ENCODE measurements at places on chromosomes 7 and 10.

DNA sequence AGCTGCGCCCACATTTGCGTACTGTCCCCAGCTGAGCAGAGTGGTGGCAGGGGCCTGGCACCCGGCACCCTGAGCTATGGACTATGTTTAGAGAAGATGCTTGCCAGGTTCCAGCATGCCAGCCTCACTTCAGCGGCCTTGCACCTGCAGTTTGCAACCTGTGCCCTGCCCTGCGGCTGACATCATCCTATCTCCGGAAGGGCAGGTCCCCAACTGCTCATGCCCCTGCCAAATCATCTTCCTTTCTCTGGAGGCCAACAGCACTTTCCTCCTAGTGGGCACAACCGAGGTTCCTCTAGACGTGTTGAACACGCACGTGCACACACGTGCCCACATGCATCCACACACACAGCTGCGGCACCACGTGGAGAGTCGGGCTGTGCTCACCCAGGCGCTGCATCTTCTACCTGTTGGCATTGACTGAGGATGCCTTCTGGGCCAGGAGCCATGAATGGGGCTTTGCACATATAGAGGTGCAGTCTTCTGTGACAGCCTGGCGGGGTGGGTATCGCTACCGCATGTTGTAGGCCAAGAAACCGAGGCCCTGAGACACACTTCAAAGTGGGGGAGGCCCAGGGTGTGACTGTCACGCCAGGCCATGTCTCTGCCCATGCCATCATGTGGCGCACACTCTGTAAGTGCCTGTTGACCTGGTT, 24.5 kb downstream of the CNPY1 start:
- no peak for ATAC-seq

GRCh38 chr10:69426376-69426727, 9.6 kb upstream of the TACR2 start:
- ATAC-seq = no peak

- no peak for ATAC-seq
Observed at GRCh38 chr7:70669854-70670253, 462.1 kb upstream of the GALNT17 start.

DNA sequence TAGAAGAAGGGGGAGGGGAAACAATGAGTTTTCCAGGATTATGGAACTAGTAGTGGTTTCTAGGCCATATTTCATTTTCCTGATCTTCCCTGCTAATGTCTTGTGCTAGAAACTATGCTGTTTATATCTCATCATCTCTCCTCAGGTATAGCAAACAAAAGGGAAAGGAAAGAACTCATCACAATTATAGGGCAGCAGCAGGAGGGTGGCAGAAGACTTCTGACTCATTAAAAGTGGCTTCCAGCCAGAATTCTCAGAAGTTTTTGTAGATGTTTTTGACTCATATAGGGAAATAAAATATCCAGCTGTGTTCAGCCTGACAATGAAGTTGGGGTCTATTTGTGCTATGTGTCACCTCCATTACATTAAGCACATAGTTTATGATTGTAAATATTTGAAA, 6.5 kb downstream of the AHR start:
- peak; percentile 80 for ATAC-seq

DNA sequence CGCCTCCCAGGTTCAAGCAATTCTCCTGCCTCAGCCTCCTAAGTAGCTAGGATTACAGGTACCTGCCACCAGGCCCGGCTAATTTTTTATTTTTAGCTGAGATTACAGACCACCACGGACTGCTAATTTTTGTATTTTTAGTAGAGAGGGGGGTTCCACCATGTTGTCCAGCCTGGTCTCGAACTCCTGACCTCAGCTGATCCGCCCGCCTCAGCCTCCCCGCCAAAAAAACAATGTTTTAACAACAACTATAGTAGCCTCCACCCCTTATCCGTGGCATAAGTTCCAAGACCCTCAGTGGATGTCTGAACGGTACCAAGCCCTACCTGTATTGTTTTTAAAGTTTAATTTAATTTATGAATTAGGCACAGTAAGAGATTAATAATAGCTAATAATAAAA, 48.2 kb downstream of the GNA12 start:
- no peak for ATAC-seq

DNA sequence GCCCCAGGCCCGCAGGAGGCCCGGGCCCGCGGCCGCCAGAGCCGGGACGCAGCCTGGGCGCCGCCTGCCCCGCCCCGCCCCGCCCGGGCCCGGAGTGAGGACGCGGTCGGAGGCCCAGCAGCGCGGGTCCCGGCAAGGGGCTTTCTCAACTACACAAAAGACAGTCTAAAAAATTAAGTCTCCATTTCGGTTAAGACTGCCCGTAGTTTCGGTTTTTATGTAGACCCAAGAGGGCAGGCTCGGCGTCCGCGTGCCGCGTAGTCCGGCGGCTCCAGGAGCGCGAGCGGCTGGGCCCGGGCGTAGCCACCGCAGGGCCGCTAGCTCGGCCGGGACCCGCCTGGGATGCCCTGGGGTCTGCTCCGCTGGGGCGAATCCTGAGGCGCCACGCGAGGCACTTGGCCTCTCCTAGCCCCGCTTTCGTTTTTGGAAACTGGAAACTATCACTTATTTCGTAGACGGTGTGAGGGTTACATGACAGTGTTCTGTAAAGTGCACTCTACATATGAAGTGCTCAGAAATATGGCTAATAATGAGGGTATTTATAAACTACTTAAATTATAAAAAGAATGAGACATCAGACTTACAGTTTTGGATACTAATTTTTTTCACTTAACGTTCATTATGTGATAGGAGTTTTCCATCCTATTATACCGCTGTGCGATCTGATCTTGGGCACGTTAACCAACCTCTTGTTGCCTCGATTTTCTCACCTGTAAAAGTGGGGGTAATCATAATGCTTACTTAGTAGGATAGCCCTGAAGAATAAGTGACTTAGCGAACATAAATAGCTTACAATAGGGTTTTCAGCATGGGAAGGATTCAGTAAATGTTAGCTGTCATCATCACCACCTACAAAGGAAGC, 573 bp downstream of the BLVRA start:
- peak; percentile 78 for ATAC-seq

DNA sequence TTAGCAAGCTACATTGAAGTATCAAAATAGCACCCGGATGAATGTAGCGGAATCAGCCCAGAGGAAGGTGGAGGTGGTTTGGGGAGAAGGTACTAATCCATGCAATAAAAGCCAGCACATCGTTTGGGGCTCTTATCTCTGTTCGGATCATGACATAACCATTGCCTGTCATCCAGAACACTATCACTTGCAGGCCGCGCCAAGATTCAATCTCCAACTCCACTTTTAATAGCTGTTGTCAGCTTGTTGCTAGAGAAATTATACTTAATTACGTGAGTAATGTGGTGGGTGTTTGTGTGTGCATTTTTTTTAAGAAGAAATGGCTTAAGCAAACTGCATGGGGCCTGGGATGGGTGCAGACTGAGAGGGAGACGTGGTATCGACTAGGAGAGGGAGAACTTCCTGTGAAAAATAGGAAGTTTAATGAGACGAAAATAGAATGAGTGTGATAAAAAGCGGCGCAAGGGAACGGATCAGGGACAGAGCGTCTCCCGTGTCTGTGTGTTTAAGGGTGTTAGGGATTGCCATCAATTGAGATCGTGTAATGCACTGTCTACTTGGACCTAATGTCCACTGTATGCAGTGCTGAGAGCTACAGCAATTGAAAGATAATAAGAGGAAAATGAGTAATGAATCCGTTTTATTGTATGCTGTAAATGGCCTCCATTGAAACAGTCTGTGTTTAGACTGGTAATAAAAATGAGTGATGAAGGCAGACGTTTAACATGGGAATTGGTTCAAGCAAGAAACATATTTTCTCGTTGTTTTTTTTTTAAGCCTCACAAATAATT, 27.6 kb upstream of the SFMBT2 start:
- no peak for ATAC-seq

- ATAC-seq = no peak
Observed at GRCh38 chr7:37577412-37577811, 106.2 kb upstream of the GPR141 start.

GRCh38 chr10:89426230-89426868, 12.0 kb downstream of the IFIT5 start:
- peak; percentile 53 for ATAC-seq

GRCh38 chr7:17623546-17624185, 316.6 kb downstream of the SNX13 start:
- ATAC-seq = no peak

DNA sequence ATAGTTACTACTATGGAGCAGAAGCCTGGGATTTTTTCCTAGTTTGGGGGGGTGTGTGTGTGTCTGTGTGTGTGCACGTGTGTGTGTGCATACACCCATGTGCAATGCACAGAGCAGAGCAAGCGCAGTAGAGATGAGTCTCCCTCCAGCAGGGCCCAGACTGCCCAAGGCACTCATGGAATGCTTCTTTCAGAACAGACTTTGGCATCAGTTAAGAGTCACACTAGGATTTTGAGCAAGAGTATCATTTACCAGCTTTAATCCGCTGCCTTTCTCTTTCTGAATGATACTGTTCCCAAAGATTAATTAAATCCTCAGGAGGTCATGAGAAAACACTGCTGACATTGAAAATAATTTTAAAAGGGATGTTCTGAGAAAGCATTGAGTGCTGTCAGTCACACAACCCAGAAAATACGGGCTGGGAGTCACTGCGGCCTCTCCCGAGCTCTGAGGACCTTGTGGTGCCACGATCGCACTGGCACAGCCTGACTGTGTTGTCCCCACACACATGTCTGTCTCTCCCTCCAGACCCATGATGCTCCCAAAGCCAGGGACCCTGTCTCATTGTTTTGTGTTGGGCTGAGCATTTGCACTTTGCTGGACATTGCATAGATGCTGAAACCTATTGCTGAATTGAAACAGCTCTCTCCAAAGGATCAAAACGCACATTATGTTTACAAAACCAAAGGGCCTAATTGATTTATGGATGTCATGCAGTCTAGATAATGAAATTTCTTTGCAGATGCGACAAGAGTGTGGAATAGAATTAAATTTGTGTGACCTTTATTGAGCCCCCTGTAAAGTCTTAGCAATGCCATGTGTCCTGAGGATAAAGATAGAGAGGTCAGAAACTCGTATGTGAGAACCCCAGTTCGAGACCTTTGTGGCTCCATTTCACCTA, 54.7 kb upstream of the FIGNL1 start:
- no peak for ATAC-seq

Measured in activated CD4-positive, CD25-positive, alpha-beta regulatory T cell treated with anti-CD3 and anti-CD28 coated beads, Interleukin-2, amount 50 U/mL, for 24 hours (primary cell).